Psoas muscle (tissue), 8 donors: ENCODE measurements at places on chromosomes 4 and X. TPM values are rescaled to one million over a fixed set of nuclear protein-coding genes. Genes with fewer than 3 reads are reported as not detected.

DNA sequence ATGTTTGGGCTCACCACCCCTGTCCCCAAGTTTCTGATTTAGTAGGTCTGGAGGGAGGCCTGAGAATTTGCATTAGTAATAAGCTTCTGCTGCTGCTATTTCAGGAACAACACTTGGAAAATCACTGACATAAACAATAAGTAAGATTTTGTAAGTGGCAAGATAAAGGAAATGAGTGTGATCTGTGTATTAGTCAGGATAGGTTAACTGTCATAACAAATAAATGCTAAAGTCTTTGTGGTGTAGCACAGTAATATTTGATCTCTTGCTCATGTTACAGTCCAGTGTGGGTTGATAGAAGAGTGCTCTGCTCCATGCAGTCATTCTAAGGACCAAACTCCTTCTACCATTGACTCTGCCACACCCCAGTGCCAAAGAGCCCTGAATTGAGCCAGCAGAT, 67.0 kb downstream of the NHS start:
- no peak for DNase-seq

- DNase-seq, result no peak
Observed at GRCh38 chr4:114052227-114052626, 72.8 kb upstream of the ARSJ start.

DNA sequence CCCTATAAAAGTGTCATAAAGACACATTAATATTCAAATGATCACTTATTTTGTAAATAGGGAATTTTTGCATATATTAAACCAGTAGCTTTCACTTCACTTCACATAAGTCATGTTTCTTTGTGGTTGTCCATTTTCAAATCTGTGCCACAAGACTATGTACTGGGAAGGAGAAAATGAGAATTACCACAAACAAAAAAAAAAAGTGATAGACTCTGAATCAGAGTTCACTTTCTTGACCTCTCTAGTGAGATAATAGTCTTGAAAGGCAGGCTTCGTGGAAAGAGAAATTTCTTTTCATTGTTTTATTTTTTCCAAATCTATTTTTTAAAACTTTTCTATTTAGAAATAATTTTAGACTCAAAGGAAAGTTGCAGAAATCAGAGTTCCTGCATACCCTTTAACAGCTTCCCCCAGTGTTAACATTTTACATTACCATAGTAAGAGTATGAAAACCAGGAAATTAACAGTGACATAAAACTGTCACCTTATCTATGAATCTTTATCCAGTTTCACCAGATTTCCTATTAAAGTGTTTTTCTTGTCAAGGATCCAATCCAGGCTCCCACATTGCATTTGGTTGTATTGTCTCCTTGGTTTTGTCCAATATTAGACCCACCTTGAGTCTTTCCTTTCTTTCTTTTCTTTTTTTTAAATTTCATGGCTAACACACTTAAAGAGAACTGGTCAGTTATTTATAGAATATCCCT, 215.4 kb upstream of the PGRMC2 start:
- no peak for DNase-seq

GRSF1 gene
- total RNA-seq, result 114 TPM

PAGE1 gene
- not detected for total RNA-seq
